ENCODE measurements at places on chromosomes 12 and 14. TPM values are rescaled to one million over a fixed set of nuclear protein-coding genes. Genes with fewer than 3 reads are reported as not detected.

TBK1 gene
- total RNA-seq, result 23.9 TPM

OTUB2 gene
- 1.2 TPM for total RNA-seq

TAS2R30 gene
- 4.5 TPM for total RNA-seq

PRPF39 gene
- total RNA-seq, result 45.0 TPM

- DNase-seq, result no peak
Observed at GRCh38 chr12:44403185-44403584, 472.9 kb downstream of the NELL2 start.

DNA sequence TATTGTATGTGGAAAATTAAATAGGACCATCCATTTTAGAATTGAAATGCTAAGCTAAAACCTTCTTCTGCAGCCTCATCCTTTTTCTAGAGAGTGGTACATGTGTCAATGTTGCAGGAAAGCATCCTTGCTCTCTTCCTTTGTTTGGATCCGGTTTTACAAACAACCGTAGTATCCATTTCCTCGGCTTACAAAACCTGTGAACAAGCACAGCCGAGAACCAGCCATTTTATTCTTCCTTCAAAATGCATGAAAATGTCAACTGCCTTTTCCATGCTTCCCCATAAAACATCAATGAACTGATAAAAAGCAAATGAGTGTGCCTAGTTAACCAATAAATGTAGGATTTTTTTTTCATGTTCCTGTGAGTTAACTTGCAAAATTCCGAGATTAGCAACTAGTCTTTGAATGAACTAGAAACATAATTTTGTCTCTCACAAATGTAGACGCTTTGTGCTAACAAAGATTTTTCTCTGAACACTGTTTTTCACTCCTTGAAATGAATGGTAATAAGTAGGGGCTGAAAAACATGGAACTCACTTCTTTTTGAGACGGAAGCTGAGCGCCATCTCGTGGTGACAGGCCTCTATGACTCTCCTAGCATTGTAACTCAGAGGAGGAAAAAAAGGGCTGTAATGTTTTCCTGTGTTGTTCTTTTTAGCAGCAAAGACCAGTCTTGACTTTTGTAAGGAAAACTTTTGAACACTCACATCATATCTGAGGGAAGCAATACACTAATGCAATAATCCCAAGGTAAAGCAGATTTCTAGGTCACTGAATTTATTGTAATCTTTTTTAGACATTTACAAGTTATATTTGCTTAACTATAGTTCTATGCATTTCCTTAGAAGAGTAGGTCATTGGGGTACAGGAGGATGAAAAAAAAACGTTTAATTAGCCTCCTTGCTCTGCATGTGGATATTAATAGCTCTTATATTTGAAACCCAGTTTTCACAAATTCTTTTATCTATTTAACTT lies 157.4 kb upstream of the FOXG1 start:
- no peak for DNase-seq

DNA sequence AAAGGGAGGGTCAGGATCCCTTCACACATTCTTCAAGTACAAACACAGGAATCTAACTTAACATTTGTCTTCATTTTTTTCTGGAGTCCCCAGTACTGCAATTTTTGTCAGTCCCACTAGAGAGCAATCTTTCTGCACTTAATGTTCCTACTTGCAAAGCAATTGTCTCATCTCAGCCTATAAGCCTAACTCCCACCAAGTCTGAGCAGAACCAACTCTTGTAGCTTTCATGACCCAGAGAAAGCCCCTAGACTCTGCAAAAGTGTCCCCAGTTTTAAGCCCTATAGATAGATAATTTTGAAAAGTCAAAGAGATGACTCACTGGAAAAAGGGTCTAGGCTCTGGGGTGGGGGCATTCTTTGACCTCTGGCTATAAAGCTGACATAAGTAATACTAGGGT lies 1.8 kb upstream of the ZBTB39 start:
- no peak for DNase-seq

GRCh38 chr12:52496054-52496453 lies 3.0 kb upstream of the KRT6A start:
- no peak for DNase-seq

GRCh38 chr12:6061660-6062059 lies 62.8 kb downstream of the VWF start:
- no peak for DNase-seq

- peak; percentile 91 for DNase-seq
Observed at GRCh38 chr12:3097186-3097804, 20.1 kb downstream of the TSPAN9 start.

- DNase-seq, result no peak
Observed at GRCh38 chr14:73738518-73739173, 24.5 kb upstream of the PNMA1 start.

- DNase-seq, result peak; percentile 53
Observed at GRCh38 chr14:89186856-89187376, 230.1 kb downstream of the FOXN3 start.

DNA sequence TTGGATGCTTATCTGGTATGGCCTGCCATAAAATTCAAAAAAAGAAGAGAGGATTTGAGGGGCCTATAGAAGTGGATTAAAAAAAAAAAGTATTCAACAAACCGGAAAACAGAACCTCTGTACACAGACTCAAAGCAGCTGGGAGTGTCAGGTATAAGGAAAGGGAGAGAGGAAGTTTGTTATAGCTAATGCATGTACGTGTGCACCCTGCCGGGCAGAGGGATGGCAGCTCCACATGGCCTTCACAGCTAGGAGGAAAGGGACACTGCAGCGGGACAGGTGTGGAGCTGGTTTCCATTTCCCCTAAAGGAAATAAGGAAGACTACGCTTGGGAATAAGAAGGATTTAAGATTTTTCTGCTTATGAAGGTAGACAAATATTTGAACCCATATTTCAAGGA lies 21.5 kb downstream of the SLC7A8 start:
- DNase-seq, result no peak

- peak; percentile 14 for DNase-seq
Observed at GRCh38 chr14:104427131-104427851, 152.3 kb upstream of the C14orf180 start.

DNA sequence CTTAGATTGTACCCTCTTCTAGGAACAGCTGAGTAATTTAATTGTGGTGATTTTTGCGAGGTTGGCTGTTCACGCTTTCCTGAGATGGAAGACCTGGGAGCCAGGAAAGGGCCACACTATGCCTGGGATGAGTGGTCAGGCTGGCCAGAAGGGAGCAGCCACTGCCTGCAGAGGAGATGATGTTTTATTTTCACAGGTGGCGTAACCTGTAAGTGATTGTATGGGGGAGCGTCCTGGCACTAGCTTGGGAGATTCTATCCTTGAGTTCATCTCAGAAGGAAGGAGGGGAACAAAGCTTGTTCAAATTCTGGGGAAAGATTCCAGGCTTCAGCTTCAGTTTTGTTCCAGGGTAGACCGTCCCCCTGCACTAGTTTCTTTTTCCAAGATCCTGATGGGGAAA lies 1.2 kb downstream of the RPH3A start:
- DNase-seq, result no peak

- no peak for DNase-seq
Observed at GRCh38 chr12:109697877-109698468, 15.7 kb upstream of the FAM222A start.

- no peak for DNase-seq
Observed at GRCh38 chr14:23454445-23454856, 15.1 kb upstream of the NGDN start.

DNA sequence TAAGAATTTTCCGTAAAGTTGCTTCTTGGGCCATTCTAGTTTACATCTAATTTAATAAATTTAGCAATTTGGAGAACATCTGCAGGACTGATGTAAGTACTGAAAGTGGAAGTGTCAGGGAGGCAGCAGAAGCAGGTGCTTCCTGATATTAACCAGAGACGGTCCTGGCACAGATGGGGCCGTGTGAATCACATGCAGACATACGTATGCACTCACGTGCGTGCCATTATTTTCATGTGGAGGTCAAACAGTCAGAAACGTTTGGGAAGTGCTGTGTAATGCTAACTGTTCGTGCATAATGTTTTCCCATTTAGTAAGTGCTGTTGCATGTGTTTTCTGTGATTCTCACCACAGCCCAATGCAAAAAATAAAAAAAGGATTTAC lies 87.8 kb upstream of the DYNC1H1 start:
- DNase-seq, result no peak

- DNase-seq, result peak; percentile 19
Observed at GRCh38 chr14:65824285-65824977, 411.9 kb downstream of the FUT8 start.

DNA sequence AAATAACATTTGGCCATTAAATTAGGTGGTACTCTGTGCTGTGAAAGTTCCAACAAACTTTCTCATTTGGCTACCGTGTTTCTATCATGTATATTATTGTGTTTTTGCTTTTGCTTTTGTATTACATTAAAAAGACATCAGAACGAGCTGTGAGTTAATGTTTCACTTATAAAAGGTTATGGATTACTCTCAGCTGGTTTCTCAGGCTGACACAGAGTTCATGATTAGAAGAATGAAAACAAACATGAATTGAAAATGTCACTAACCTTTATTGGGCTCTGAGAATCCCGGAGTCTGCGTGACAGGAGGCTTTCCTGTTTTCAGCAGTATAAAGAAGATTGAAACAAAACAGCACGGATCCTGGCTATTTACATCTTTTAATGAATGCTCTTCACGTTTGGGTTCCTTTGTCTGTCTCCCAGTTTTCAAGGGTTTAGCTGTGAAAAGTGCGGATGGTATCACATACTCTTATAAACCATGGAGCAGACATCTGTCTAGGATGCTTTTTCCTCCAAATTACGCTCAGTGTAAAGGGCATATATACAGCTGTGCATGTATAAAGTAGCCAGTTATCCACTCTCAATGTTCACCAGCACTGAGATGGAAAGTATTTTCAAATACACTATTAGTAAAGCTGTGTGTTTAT lies 153.6 kb downstream of the PTCSC3 start:
- no peak for DNase-seq

DNA sequence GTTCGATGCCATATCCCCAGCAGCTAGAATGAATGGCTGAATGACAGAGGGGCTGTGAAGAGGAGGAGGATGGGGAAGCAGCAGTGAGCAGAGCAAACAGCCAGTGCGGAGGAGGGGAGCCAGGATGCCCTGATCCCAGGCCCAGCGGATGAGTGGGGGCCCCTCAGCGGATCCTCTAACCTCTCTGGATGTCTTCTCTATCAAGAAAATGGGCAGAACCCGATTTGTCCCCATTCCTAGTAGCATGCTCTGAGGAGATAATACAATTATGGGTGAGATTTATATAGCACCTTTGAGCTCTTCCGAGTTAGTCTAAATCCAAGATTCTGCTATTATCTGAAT lies 30.0 kb upstream of the RPLP0 start:
- no peak for DNase-seq

- DNase-seq, result no peak
Observed at GRCh38 chr14:70013271-70013873, 134.2 kb downstream of the SMOC1 start.

- DNase-seq, result no peak
Observed at GRCh38 chr14:22488522-22489243, 100.3 kb downstream of the DAD1 start.

DNA sequence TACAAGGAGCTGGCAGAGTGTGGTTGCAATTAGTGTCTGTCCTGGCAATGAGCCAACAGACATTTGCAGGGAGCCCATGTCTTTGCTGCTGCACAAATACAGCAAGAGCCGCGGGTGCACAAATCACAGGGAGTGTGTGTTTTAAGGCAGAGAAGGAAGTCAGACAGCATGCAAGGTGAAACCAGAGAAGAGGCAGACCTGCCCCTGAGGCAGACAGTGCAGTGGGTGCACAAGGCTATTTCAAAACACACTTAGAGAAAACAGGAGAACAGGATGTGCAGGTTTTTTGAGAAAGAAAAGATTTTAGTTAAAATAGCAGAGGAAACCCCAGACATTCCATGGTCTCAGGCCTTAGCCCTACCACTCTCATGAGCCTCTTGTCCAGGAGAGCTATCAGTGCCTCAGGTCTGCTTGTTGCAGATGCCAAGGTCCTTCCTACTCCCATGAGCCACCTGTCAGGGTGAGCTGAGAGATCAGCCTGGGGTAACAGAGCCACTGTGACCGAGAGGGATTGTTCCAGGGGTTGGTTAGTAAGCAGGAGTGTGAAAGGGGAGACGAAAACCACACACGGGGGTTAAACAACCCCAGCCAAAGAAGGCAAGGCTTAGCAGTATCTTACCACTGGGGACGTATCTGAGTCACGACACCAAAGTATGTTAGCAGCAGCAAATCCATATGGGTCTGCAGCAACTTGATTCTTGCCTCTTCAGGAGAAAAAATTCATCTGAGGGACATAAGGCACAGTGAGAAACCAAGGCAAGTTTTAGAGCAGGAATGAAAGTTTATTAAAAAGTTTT lies 78.1 kb downstream of the C14orf132 start:
- DNase-seq, result no peak

GRCh38 chr12:50066402-50066801 lies 9.0 kb downstream of the ASIC1 start:
- no peak for DNase-seq

- DNase-seq, result no peak
Observed at GRCh38 chr12:92911339-92911738, 17.8 kb downstream of the EEA1 start.

DNA sequence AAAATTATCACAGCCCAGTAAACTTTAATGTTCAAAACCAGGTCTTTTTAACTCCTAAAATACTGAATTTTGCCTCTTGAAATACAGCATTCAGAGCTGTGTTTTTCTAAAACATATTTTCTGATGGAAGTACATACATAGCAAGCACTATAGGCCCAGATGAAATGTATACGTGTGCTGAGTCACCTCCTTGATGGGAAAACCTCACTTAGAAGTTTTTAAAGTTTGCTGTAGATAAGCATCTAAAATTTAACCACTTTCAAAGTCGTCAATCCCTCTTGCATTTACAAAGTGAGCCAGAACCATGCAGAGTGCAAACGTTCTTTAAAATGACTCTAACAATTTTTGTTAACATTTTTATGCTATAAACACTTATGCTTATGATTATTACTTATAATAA lies 618.8 kb downstream of the RPS29 start:
- DNase-seq, result no peak

DNA sequence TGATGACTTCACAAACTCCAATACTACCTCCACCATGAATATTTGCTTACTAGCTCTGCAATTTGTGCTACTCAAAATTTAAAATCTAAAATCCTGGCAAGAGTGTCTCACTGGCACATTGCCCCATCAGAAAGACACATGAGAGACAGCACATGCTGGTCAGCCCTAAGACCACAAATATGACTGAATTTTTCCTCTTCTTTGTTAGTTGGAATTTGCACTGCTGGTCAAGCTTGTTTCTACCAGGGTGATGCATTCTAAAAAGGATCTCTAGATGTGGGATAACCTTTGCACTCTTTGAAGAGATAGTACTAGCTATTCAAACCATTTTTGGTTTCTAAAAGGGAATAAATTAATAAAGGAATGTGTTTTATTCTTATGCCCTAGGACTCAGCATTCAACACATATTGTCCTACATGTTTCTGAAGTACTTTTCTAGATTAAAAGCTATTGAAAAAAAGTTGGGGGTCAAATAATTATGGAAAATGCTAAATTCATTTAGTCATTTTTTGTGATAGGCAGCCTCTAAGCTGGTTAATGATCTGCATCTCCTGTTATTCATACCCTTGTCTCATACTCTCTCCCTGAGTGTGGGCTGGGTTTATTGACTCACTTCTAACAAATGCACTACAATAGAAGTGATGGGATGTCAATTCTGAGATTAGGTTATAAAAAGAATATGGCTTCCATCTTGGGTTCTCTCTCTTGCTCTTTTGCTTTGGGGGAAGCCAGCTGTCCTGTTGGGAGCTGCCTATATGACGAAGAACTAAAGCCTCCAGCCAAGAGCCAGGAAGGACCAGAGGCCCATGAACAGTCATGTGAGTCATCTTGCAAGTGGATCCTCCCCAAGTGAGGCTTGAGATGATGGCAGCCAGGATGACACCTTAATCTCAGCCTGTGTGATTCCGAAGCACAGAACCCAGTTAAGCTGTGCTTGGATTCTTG lies 211.5 kb upstream of the CRY1 start:
- no peak for DNase-seq
